ENCODE measurements at places on chromosomes 12 and 14. TPM values are rescaled to one million over a fixed set of nuclear protein-coding genes. Genes with fewer than 3 reads are reported as not detected.

E2F7 gene
- polyA plus RNA-seq, result 0.29 TPM

RNF212B gene
- polyA plus RNA-seq, result not detected

PTPRR gene
- polyA plus RNA-seq, result 0.44 TPM

RASSF9 gene
- polyA plus RNA-seq, result 0.84 TPM

TAS2R46 gene
- not detected for polyA plus RNA-seq

BCL11B gene
- polyA plus RNA-seq, result not detected

GDF3 gene
- 0.22 TPM for polyA plus RNA-seq

MEG3 gene
- 122 TPM for polyA plus RNA-seq

EFS gene
- 6.0 TPM for polyA plus RNA-seq

GRCh38 chr12:113155646-113156045 lies 6.1 kb downstream of the CFAP73 start:
- H3K4me3 ChIP-seq, result no peak overlapping the region
- H3K27ac ChIP-seq, result no peak overlapping the region
- DNase-seq, result no peak
- H3K4me1 ChIP-seq, result peaks cover 19% of the 10 kb centered on the region

DNA sequence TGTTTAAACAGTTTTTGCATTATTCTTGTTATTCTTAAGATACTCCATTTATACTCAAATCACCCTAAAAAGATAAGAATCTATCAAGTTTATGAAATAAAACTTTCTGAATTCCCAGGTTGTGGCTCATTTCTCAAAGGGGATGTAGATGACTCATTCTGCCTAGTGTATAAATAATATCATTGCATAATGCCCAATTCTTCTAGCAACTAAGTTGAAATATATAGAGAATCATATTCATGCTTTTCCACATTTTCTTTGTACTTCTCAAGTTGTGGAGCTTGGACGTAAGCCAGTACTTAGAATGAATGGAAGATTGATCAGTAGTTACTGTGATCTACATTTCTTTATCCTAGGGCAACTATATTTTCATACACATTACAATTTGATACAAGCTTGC lies 201.1 kb downstream of the PPFIA2 start:
- H3K27ac ChIP-seq, result no peak overlapping the region
- H3K27me3 ChIP-seq, result no peaks in the 10 kb centered on the region
- H3K4me1 ChIP-seq, result no peaks in the 10 kb centered on the region
- no peaks in the 10 kb centered on the region for H3K36me3 ChIP-seq

- no peaks in the 10 kb centered on the region for H3K36me3 ChIP-seq
- no peak overlapping the region for H3K27ac ChIP-seq
- no peaks in the 10 kb centered on the region for H3K4me1 ChIP-seq
- H3K4me3 ChIP-seq, result no peak overlapping the region
- no peak for DNase-seq
These were observed 65.7 kb downstream of the MVK start for GRCh38 chr12:109639151-109639872.

GRCh38 chr12:122841544-122842321 lies 6.5 kb downstream of the HIP1R start:
- H3K27ac ChIP-seq, result peak overlapping the region; percentile 92
- peaks cover 3% of the 10 kb centered on the region for H3K27me3 ChIP-seq
- no peaks in the 10 kb centered on the region for H3K36me3 ChIP-seq
- no peak overlapping the region for H3K4me3 ChIP-seq

DNA sequence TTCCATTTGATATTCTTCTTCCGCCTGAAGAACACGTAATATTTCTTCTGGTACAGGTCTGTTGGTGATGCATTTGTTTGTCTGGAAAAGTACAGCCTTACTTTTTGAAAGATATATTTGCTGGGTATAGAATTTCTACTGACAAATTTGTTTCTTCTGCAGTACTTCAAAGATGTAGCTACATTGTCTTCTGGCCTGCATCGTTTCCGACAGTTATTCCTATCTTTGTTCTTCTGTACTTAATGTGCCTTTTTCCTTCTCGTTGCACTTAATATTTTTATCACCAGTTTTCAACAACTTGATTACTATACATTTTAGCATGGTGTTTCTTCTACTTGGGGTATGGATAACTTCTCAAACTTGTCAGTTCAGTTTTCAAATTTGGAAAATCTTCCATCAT lies 47.1 kb downstream of the SENP1 start:
- H3K27ac ChIP-seq, result no peak overlapping the region
- no peaks in the 10 kb centered on the region for H3K4me1 ChIP-seq
- no peaks in the 10 kb centered on the region for H3K27me3 ChIP-seq
- no peak for DNase-seq

DNA sequence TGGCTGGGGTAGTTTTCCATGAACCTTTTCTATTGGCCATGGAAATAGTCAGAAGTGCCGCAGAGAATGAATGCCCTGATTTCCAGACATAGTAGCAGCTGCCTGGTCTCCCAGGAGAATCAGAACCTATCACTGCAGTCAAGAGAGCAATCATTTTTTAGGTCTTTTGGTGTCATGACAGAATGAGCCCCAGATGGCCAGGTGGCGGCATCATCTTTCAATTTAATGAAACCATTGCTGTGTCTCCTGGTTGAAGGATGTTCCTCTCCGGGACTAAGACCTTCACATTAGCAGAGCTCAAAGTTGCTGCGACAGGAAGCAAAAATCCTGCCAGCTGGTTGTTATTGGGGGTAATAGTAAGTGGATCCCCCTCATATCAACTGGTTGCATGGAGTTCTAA lies 18.8 kb downstream of the TNFAIP2 start:
- DNase-seq, result no peak
- peaks cover 40% of the 10 kb centered on the region for H3K27me3 ChIP-seq
- H3K36me3 ChIP-seq, result no peaks in the 10 kb centered on the region
- H3K4me3 ChIP-seq, result no peak overlapping the region
- H3K27ac ChIP-seq, result no peak overlapping the region

- no peak overlapping the region for H3K4me3 ChIP-seq
- no peaks in the 10 kb centered on the region for H3K4me1 ChIP-seq
- H3K27ac ChIP-seq, result no peak overlapping the region
- H3K27me3 ChIP-seq, result peaks cover 19% of the 10 kb centered on the region
- no peak for DNase-seq
These were observed 77.5 kb upstream of the DIO3 start for GRCh38 chr14:101483829-101484228.

GRCh38 chr14:76050797-76051392 lies 65.3 kb downstream of the IFT43 start:
- H3K4me3 ChIP-seq, result no peak overlapping the region
- no peaks in the 10 kb centered on the region for H3K27me3 ChIP-seq
- no peak for DNase-seq
- no peak overlapping the region for H3K27ac ChIP-seq

DNA sequence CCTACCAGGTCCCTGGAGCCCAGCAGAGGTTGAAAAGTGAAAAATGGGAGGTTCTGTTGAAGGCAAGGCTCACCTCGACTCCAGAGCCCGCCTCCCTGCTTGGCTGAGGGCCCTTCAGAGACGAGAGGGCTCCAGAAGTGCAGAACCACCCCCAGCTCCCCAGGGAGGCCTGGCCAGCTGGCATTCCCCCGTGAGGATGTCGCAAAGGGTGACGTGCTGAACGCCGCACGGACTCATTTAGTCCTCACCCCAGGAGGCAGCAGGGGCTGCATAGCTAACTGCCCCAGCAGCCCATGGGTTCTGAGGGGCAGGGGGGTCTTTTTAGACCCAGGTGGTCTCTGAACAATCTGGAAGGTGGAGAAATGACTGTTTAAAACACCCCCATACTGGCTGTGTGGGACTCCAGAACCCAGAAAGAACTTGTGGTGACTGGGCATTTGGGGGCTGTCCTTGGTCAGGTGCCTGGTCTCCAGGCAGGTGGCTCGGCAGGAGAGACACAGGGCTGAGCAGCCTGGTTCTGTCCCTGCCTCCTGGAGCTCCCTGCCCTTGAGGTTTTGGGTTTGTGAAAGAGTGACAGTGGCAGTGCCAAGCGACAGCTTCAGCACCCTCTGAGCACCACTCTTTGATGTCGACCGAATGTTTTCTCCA lies 32.0 kb downstream of the ANAPC7 start:
- peak overlapping the region; percentile 15 for H3K27ac ChIP-seq
- no peaks in the 10 kb centered on the region for H3K36me3 ChIP-seq
- no peak for DNase-seq
- no peaks in the 10 kb centered on the region for H3K27me3 ChIP-seq
- H3K4me1 ChIP-seq, result peaks cover 31% of the 10 kb centered on the region

DNA sequence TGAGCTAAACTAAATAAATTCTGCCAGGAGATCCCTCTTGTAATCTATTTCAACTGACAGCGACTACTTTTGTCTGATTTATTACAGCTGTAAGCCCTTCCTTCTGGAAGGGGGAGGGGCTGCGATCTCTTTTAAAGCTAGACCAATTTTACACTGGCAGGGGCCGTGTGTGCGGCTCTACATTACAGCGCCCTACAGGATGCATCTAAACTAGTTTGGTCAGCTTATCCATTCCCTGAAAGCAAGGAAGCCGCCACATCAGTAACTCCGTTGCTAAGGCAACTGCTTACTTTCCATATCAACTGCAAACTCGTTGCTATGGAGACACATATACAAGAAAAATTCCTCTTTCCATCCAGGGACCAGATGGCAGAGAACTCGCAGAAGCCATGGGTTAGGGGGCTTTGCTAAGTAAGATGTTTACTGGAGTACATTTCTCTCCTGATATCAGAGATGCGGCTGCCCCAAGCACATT lies 17.4 kb downstream of the FOXN3 start:
- peaks cover 68% of the 10 kb centered on the region for H3K4me1 ChIP-seq
- peak overlapping the region; percentile 32 for H3K27ac ChIP-seq
- H3K4me3 ChIP-seq, result no peak overlapping the region

DNA sequence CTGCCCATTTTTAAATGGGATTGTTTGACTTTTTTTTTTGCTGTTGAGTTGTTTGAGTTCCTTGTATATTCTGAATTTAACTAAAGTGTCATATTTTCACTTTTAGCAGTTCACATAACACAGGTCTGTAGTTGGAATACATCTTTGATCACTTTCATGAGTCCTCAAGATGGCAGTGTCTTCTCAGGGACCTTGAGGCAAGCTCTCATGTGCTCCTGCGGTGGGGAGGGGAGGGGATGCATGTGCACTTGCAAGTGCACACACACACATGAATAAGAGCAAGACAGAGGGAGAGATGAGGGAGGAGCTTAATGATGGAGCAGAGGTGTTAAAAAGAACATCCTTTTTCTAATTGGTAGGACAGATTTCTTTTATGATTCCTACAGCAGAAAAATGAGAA lies 291.4 kb upstream of the OR4E1 start:
- no peak for DNase-seq
- no peaks in the 10 kb centered on the region for H3K4me1 ChIP-seq
- no peaks in the 10 kb centered on the region for H3K27me3 ChIP-seq
- H3K27ac ChIP-seq, result no peak overlapping the region

DNA sequence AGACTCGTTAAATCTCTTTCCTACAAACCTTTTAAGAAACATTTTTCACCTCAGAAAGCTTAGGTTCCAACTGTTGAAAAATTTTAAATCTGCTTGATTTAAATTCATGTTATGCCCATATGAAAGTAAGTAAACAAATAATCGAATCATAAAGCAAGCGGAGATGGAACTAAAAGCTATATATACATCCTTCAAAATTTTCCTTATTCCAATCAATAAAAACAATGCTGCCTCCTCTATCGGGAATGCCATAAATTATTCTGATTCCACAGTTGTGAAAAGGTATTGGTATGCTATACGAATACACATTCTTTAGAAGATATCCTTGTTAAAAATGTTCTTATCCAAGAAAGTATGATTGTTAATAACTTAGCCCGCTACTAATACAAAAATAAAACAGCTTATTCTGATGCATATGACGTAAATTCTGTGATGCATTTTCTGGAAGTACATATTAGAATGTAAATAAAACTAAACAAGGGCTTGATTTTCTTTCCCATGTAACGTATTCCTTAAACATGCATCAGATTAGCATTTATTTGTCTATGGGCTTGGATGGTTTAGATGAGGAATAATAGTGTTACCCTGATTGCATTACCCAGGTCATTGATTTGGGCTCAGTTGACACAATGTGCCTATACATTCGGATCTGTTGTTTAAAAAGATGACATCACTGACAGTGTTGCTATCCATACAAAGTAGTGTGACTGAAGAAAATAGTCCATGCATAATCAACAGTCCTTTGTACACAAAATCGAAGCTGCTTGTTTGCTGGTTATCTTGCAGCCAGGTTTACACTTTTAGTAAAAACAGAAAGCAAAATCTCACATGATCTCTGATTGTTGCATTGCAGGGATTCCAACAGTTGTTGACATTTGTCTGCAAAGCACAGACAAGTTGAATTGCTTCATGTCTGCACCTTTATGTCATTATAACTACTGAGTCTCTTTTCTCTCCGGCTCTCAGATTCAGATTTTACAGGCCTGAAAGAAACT lies 656 bp upstream of the DTD2 start:
- H3K27ac ChIP-seq, result peak overlapping the region; percentile 94
- H3K4me1 ChIP-seq, result peaks cover 12% of the 10 kb centered on the region
- peak overlapping the region; percentile 71 for H3K4me3 ChIP-seq
- no peaks in the 10 kb centered on the region for H3K27me3 ChIP-seq
- DNase-seq, result no peak
- no peaks in the 10 kb centered on the region for H3K36me3 ChIP-seq

GRCh38 chr12:82596483-82596882 lies 90.2 kb upstream of the TMTC2 start:
- H3K36me3 ChIP-seq, result no peaks in the 10 kb centered on the region
- no peak overlapping the region for H3K4me3 ChIP-seq
- H3K4me1 ChIP-seq, result no peaks in the 10 kb centered on the region
- no peak overlapping the region for H3K27ac ChIP-seq
- no peaks in the 10 kb centered on the region for H3K27me3 ChIP-seq
- no peak for DNase-seq

DNA sequence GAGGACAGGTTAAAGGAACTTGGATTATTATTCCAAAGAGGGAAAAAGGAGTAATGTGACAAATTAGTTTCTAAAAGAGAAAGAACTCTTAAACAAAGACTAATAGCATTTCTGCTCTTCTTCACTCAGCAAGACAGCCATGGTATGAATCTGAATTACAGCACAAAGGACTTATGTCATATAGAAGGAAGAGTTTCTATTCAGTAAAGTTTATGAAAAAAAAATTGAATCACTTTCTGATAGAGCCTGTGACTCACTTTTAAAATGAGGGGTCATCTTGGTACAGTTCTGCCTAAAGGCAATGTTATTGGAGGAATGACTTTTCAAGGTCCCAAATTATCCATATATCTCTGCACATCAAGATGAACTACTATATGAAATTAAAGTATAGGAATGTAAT lies 101.7 kb downstream of the DUSP6 start:
- H3K27ac ChIP-seq, result no peak overlapping the region
- peaks cover 27% of the 10 kb centered on the region for H3K4me1 ChIP-seq
- no peaks in the 10 kb centered on the region for H3K36me3 ChIP-seq
- H3K4me3 ChIP-seq, result no peak overlapping the region
- H3K27me3 ChIP-seq, result no peaks in the 10 kb centered on the region

DNA sequence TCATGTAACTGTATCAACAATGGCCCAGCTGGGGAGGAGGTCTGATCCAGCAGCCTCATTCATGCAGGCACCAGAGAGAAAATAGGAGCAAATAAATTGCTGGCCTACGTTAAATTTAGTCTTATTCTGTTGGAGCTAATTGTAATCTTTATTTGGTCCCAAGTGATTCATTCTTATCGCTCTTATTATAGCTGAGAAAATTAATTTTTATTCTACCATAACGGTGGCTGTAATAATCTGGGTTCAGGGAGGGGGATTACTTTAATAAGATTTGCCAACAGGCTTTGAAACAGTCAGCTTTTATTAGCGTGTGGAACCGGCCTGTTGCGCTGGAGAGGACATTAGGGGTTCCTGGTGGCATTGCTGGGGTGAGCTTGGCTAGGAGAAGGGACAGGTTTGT lies 254.9 kb downstream of the AACS start:
- no peak overlapping the region for H3K27ac ChIP-seq
- H3K4me1 ChIP-seq, result no peaks in the 10 kb centered on the region
- no peak overlapping the region for H3K4me3 ChIP-seq
- no peaks in the 10 kb centered on the region for H3K36me3 ChIP-seq
